ENCODE measurements at places on chromosomes 3 and 15.

GRCh38 chr3:13871791-13872190 lies 8.1 kb downstream of the WNT7A start:
- no peak for DNase-seq

- DNase-seq: no peak
Measured at GRCh38 chr3:40588406-40588805, 63.6 kb downstream of the ZNF621 start.

DNA sequence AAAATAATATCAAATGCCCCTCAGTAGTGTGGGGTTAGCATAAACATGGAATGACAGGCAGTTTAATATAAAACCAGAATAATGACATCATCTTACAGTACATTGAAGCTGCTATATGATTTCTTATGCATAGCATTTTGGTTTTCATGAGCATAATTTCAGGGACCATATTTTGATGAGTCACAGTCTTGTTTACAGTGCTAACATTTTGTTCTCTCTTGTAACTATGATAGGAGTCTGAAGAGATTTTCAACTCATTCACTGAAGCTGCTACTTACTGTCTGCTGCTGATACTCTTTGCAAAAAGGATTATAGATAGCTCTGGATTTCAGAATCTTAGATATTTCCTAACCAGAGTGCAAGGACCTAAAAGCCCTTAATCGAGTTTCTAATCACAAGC lies 92.6 kb upstream of the CCDC54 start:
- DNase-seq: no peak

- no peak for DNase-seq
Measured at GRCh38 chr15:41258750-41259471, 27.8 kb downstream of the CHP1 start.

- DNase-seq: no peak
Measured at GRCh38 chr3:112555535-112556170, 6.1 kb downstream of the ATG3 start.

- DNase-seq: no peak
Measured at GRCh38 chr3:60555686-60556354, 695.4 kb downstream of the FHIT start.

Data from HTR-8/SVneo (cell line).